ENCODE measurements at places on chromosomes 6 and 20. TPM values are rescaled to one million over a fixed set of nuclear protein-coding genes. Genes with fewer than 3 reads are reported as not detected.

Gene BACH2
- 0.65 TPM for total RNA-seq

Gene KCNK5
- total RNA-seq = under 0.01 TPM

Gene RAD21L1
- not detected for total RNA-seq

Gene RSPO3
- total RNA-seq = 7.9 TPM

Gene TFAP2A
- not detected for total RNA-seq

Gene GSTA3
- total RNA-seq = not detected

Gene ENPP3
- total RNA-seq = not detected

Gene CRISP3
- not detected for total RNA-seq

Gene STMND1
- total RNA-seq = not detected

Gene MMP24
- total RNA-seq = 0.16 TPM

Gene SPAG4
- total RNA-seq = 4.7 TPM

Gene ARFGEF3
- 0.09 TPM for total RNA-seq

Gene SCP2D1
- not detected for total RNA-seq

Gene SMIM29
- total RNA-seq = 44.7 TPM

Gene PROCR
- total RNA-seq = 62.2 TPM

Gene BNIP5
- not detected for total RNA-seq

Gene HLA-DRB1
- total RNA-seq = 0.09 TPM

Gene TP53TG5
- total RNA-seq = not detected
